ENCODE measurements at places on chromosomes 6 and 20.

DNA sequence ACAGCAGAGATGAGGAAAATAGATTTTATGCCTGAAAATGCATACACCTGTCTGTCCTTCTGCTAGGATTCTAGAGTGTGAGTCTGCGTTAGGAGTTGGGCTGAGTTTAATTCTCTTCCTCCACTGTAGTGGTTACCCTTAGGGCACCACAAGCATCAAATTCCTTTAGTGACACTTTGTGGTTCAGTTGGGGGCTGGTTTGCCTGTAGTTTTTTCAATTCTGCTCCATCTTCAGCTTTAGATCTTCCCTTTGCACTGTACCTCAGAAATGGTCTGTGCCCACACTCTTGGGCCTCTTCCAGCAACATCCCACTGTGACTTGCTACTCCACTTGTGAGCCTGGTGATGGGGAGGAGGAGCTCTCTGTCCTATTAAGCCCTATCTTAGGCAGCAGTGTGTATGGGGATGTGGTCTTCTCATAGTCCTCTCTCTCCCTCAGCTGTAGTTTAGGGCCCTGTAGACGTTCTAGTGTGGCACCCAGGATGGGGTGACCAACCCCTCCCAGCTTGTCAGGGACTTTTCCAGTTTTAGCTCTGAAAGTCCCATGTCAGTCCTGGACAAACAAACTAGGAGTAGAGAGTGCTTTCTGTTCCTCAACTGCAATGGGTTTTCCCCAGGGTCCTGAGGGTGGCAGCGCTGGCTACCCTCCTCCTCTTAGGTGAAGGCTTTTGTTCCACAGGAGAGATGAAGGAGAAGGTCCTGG is 19.7 kb upstream of the OGFRL1 start:
- DNase-seq, result no peak

DNA sequence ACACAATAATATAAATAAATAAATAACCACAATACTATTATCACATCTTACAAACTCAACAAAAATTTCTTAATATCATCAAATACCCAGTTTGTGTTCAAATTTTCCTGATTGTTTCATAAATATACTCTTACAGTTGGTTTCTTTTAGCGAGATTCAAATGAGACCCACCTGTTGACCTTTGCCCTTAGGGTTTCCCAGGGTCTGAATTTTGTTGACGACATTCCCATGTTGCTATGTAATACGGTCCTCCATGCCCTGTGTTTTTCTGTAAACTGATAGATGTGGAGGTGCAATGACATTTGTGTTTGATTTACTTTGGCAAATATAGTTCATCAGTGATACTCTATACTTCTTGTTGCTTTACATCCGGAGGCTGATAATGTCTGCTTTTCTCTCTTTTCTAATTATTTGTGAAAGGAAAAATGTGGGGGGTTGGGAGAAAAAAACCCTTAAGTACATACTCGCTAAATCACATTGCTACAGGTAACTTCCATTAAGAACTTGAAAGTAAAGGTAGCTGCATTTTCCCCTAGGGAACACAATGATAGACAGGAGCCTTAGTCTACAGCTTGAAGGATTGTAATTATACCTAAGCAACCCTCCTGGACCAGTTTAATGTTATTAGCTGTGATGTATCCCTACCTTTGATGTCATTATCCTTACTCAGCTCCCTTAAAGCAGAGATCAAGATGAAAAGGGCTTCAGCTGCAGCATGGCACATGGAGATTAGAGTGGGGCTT is 6.6 kb downstream of the MOG start:
- no peak for DNase-seq

GRCh38 chr6:89657445-89658158 is 19.1 kb upstream of the LYRM2 start:
- DNase-seq, result no peak

DNA sequence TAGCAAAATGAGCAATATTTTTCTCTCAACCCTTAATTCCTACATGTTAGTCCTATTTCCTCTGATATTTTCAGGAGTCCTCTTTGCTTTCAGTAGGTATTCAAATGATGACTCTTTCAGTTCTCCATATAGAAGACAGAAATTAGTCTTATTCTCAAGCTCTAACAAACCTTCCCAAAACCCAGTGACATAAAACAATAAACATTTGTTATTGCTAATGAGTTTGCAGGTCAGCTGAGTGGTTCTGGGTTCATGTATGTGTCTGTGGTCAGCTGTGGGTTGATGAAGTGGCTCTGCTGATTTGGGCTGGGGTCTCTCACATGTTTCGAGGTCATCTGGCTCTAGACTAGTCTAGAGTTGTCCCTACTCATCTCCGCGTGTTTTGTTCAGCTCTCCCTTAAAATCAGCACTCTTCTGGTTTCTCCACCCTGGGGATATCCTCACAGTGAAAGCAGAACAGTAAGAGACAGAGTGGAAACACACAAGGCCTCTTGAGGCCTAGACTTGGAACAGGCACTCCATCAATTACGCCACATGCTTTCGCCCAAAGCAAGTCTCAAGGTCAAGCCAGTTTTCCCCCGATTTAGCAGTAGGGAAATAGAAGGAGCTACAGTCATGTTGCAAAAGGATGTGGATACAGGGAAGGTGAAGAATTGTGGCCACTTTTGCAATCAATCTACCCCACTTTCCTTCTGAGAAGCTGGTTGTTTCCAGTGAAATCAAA is 273.0 kb downstream of the PLCB1 start:
- no peak for DNase-seq

- no peak for DNase-seq
Measured at GRCh38 chr6:73803562-73804241, 107.7 kb downstream of the CD109 start.

DNA sequence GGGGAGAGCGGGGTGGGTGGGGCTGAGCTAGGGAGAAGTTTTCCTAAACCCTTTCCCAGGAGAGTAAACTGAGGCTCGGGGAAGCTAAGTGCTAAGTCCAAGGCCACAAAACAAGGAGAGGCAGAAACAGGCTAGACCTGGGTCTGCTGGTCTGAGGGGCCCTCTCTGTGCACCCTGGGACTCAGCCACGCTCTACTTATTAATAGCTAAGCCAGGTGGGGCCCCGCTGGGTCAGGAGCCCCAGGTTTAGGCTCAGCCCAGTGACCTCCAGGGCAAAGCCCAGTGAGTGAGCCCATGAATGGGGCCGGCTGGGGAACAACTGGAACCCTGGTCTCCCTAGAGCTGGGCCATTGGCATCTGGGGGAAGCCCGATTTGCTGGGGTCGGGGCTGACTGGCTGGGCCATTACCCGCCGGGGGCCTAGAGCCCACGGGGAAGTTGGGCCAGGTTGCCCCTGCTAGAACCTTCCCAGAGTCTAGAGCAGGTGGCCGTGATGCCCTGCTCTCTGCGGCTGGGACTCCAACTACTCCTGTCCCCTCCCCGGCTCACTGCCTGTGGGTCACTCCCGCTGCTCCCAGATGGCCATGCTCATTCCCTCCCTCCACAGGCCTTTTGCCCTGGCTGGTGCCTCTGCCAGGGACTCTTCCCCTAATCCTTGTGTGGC is 24.1 kb upstream of the NOL4L start:
- DNase-seq, result no peak

- DNase-seq, result no peak
Measured at GRCh38 chr6:4346659-4347333, 211.4 kb upstream of the ECI2 start.

DNA sequence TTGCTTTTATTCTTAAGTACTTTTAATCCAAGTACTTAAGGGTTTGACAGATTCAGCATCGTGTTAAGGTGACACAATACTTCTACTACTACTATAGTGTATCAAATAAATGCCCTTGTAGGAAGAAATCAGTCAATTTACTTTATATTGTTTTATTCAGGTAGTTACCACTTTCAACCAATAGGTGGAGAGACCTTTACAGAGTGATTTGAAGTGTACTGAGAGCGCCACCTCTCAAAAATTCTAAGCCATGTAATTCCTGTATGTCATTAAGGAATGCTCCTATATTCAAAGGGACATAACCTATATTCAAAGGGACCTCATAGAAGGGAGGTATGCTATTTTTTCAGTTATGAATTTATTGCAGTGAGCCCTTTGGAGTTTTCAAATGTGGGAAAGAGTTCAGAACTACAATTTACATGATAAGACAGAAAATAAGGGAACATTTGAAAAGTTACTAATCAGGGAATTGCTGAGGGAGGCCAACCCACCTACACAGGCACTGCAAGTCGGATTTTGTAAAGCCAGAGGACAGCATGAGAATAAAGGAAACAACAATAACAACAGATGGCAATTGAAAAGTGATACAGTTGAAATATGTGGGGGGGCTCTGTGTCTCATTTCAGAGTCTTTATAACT is 955.6 kb downstream of the TBC1D32 start:
- no peak for DNase-seq

Data from activated CD8-positive, alpha-beta memory T cell treated with anti-CD3 and anti-CD28 coated beads for 4 hours (primary cell).